Brain microvascular endothelial cell (primary cell): ENCODE measurements at places on chromosomes 5 and 9.

GRCh38 chr9:136943291-136944211, 987 bp downstream of the FBXW5 start:
- DNase-seq = peak; percentile 21

DNA sequence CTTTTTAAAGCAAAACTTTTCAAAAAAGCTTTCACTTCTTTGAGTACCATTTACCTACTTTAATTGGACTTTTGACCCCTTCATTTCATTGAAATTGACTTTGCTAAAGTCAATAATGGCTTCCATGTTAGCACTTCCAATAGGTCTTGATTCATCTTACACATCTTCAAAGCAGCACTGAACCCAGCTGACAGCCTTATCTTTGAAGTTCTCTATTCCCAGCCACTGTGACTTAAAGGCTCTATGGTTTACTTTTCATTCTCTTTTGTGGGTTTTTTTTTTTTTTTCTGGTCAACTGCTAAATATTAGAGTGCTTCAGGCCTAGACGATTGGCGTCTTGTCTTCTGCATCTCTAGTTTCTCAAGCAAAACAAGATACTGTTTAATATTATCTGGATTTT, 385.0 kb downstream of the CTNND2 start:
- no peak for DNase-seq

DNA sequence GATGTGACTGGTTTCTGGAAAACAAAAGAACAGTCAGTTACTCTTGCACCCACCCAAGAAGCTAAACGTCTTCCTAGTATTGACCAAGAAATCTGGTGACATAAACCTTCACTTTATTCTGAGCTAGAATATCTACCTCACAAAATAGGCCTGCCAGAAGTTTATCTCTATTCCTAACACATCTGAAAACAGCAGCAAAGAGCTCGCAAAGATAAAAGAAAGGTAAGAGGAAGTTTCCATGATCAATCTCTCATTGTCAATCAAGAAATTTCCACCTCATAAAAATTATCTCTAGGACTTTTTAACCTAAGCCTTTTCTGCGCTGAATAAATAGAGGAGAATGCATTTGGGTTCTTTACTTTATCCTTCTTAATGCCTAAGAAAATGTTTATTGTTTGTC, 17.3 kb upstream of the ZNF474 start:
- no peak for DNase-seq

- no peak for DNase-seq
These were observed 497.4 kb upstream of the CCNG1 start for GRCh38 chr5:162939991-162940390.

DNA sequence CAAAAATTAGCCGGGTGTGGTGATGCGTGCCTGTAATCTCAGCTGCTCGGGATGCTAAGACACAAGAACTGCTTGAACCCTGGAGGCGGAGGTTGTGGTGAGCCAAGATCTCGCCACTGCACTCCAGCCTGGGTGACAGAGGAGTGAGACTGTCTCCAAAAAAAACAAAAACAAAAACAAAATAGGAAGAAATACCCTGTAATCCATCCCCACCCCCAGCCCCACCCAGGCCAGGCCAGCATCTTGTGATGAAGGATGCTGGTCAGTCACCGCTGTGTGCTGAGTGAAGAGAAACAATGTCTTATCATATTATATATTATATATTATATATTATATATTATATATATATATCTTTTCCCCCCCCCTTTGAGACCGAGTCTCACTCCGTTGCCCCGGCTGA, 15.4 kb upstream of the CCIN start:
- no peak for DNase-seq

- DNase-seq = peak; percentile 24
These were observed at the start of gene HRH2 for GRCh38 chr5:175657593-175658271. HRH2 (plus strand) TSS chr5:175658071; CDS start chr5:175683234, 25,163 bp downstream.
